DMS53 (cell line): ENCODE measurements at places on chromosomes 2 and 18.

GRCh38 chr18:6109743-6110142 lies 214.4 kb upstream of the TMEM200C start:
- peak; percentile 33 for DNase-seq

DNA sequence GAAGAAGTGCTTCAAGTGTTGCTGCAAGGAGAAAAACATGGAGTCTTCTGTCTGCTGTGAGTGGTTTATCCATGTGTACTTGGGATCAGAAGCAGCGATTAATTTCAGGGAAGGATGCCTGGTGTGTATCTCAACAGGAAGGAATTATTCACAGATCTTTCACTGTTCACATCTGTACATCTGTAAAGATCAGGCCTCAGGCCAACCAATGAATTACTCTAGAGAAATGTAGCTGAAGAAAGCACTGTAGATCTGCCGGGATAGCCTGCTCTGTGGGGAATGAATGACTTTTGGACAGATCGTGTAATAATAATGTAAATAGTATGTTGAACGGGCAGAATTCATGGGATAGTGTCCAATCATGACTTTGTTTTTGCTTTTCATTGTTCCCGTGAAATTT lies 54.0 kb upstream of the SPP2 start:
- DNase-seq: no peak

DNA sequence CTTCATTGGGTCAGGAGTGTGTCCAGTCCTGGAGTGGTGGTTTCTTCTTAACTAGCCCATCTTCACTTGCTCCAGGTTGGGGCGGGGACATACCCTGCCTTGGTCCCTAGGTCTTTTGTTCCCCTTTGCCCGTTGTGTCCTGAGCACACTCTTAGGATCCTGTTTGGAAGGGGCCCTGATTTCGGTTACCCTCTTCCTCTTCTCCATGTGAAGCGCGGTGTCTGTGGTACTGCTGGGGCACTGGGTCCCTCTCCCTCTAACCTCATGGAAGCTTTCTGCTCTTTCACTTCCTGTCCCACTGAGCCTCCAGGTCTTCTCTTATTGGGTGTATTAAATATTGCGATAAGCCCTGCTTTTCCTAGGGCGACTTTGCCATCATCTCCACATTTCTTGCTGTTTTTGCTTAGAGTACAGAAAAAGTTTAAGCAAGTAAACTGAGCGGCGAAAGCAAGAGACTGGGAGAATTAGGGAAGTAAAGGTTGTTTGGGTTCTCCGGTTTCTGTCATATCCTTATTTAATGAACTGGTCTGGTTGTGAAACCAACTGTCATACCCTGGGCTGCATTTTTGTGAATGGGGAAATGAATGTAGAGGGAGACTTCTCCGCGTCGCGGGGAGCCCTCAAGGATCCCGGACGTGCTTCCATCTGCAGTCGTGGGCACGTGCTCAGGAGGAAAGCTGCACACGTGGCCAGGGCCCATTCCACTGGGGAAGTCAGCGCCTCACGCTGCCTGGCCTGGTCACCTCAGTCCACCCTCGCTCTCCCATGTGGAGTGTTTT lies 73.8 kb upstream of the B3GNT7 start:
- no peak for DNase-seq

GRCh38 chr18:78528411-78529258 lies 451.0 kb upstream of the SALL3 start:
- no peak for DNase-seq

DNA sequence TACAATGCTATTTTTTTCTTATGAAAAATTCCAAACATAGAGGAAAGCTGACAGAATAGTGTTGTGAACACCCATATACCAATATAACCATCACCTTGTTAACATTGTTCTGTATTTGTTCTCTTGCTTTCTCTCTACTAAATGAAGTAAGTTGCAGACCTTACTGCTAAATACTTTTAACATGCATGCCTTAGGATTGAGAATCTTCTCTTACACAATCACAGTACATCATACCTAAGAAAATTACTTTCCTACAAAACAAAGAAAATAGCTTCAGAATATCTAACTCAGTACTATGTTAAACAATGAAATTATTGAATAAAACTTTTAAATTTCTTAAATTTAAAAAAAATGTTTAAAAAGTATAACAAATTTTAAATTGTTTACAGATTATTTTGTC lies 136.5 kb downstream of the UBR3 start:
- DNase-seq: no peak

GRCh38 chr2:240983361-240983995 lies 14.9 kb upstream of the SNED1 start:
- DNase-seq: peak; percentile 80

DNA sequence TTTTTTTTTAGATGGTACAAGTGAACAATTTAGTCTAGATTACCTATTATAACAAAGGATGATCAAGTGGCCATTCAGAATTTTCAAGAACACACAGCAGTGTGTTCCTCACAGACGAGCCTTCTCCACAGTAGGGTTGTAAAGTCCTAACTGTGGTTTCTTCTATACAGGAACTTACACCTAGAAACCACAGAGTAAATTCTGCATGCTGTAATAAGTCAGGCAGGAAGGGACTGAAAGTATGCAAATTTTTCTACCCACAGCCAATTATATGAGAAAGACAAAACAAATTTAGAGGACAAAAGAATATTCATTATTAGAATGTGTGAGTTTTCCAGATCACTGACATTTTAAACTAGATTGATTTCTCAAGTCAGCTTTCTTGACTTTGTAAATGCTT lies 99.5 kb downstream of the RBMS1 start:
- no peak for DNase-seq

GRCh38 chr2:20629581-20630171 lies 21.2 kb downstream of the HS1BP3 start:
- DNase-seq: no peak
